Stimulated activated CD4-positive, alpha-beta T cell treated with anti-CD3 and anti-CD28 coated beads, TNF-alpha, amount 100 ng/mL, for 4 hours (primary cell): ENCODE measurements at places on chromosomes 4 and X.
A peak's percentile ranks its signal among the peaks of the same experiment; 100 is the strongest.

- no peak for DNase-seq
Observed at GRCh38 chrX:65667157-65667502, 324 bp upstream of the MSN start.

- DNase-seq = no peak
Observed at GRCh38 chrX:106951230-106951629, 31.0 kb downstream of the CLDN2 start.

- no peak for DNase-seq
Observed at GRCh38 chr4:113958766-113959538, 20.5 kb downstream of the ARSJ start.

DNA sequence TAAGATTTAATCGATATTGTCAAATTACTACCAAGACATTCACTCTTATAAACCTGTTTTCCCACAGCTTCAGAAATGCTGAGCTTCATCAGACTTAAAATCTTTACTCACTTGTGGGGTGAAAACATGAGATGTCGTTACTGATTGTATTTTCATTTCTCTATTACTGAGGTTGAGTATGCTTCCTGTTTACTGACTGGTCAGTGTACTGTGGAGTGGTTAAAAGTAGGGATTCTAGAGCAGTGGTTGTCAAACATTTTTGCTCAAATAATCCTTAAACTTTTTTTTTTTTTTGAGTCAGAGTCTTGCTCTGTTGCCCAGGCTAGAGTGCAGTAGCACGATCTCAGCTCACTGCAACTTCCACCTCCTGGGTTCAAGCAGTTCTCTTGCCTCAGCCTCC, 50.3 kb downstream of the NSUN7 start:
- DNase-seq = no peak

DNA sequence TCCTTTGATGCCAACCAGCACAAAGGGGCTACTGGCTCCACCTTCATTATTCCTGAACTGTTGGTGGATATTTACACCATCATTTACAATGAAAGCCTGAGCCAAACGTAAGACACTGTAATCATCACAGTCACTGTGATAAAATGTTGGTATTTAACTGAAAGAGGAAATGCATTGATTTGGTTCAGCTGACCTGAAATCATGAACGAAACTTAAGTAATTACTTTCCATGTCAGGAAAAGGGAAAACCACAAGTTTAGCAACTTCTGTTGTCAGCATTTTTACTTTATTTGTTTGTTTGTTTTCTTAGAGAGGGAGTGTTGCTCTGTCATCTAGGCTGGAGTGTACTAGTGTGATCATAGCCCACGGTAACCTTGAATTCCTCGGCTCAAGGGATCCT, 247.8 kb upstream of the FAM47A start:
- no peak for DNase-seq

DNA sequence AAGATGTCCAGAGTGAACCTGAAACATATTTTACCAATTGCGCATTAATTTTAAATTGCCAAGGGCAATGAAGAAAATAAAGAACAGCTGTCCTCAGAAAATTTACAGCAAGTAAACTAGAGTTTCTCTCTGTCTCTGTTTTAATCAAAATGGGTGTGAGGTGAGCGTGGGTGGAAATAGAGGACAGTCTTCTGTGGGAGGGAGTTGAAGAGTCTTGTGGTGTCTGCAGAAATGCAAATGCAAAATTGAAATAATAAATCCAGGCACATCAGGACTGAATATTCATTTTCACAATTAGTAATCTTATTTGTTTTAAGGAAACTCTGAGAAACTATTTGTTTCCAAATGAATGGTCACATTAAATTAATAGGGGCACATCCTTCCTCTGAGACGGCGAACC, 192.0 kb downstream of the ARHGAP10 start:
- no peak for DNase-seq

- DNase-seq = no peak
Observed at GRCh38 chrX:84339507-84340364, 151.7 kb upstream of the RPS6KA6 start.

- no peak for DNase-seq
Observed at GRCh38 chr4:174156239-174156826, 127.1 kb downstream of the FBXO8 start.

- DNase-seq = no peak
Observed at GRCh38 chr4:7418131-7418943, 16.4 kb downstream of the PSAPL1 start.

GRCh38 chr4:37244583-37245390, at the start of gene NWD2:
Gene NWD2, plus strand, starts transcription at chr4:37244743. Its CDS starts 325 bp downstream, at chr4:37245068.
- DNase-seq = no peak

GRCh38 chr4:98468709-98469108, 189.7 kb downstream of the TSPAN5 start:
- DNase-seq = no peak

DNA sequence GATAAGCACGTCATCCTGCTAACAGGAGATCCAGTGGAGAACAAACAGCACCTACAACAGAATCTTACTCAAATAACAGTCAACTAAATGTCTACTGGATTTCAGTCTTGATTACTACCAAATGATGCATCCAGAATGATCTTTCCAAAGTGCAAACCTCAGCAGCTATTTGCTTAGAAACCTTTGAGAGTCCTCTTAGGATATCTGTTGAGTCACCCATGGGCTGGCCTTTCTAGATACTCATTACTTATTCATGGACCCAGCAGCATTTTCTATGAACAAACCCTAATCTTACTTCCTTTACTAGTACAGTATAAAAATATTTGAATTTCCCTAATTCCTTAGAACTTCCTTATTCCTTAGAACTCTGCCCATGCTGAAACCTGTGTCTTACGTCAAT, 118.5 kb upstream of the PABPC4L start:
- no peak for DNase-seq

- no peak for DNase-seq
Observed at GRCh38 chr4:185344743-185345538, 50.8 kb downstream of the LRP2BP start.

DNA sequence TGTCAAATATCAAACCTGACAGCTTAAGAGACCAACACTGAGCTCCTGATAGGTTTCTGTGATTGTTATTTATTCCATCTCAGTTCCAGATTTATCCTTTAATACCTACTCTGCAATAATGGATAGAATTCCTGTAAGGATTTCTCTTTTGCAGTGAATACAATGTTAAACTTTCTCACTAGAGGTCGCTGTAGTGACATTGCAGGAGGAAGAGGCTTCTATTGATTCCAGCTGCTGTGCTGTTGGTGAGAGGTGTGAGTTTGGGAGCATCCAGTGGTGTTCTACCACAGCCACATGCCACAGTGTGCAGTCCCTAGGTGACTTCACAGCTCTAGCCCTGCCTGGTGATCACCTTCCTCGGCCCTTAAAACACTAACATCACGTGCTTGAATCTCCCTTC, 34.6 kb upstream of the DCAF8L2 start:
- no peak for DNase-seq

GRCh38 chrX:138719396-138719795, 7.9 kb upstream of the FGF13 start:
- no peak for DNase-seq

- no peak for DNase-seq
Observed at GRCh38 chr4:145735827-145736226, 55.9 kb downstream of the C4orf51 start.

DNA sequence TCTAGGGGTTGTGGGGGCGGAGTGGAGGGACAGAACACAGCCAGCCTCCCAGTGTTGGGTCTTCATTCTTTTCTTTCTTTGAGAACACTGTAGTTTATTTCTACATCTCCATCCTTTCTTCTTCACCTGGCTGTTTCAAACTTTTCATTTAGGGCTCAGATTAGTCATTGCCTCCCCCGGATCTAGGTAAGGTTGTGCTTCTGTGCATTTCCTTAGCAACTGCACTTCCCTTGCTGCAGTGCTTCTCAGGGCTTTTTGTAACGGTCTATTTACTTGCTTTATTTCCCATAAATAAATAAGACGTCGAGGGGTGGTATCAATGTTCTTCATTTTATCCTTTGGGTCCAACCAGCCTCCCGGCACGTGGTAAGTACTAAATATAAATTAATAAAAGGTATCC, 31.3 kb downstream of the ADGRL3 start:
- DNase-seq = no peak

GRCh38 chr4:170581322-170581721, 491.6 kb upstream of the AADAT start:
- DNase-seq = no peak

DNA sequence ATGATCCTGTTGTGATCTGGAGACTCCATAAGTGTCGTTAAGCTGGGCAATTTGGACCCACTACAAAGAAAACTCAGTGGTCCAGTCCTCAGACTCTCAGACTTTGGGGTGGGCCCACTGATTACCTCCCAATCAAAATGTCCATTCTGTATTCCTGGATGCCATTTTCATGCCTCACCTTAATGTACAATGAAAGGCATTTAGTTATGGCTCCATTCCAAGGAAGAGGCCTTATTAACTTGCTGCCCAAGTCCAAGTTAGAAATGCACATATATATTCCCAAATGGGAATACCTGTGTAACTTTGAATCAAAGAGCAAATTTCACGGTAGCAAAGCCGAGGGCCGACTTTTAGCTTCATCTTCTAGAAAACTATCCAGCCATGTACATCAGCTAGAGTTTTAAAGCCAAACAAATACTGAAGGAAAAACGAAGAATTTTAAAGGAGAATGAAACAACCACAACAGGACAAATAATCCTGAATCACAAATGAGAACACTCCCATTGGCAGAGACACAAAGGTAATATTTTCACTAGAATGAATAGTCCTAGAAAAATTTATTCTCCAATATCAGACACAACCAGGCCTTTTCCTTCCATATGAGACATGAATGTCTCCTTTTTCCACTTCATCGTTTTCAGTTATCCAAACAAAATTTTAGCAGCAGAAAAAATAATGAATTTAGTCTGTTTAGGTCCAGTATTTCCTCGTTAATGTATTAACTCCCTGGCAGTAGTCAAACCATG, 63.7 kb upstream of the HHIP start:
- no peak for DNase-seq

DNA sequence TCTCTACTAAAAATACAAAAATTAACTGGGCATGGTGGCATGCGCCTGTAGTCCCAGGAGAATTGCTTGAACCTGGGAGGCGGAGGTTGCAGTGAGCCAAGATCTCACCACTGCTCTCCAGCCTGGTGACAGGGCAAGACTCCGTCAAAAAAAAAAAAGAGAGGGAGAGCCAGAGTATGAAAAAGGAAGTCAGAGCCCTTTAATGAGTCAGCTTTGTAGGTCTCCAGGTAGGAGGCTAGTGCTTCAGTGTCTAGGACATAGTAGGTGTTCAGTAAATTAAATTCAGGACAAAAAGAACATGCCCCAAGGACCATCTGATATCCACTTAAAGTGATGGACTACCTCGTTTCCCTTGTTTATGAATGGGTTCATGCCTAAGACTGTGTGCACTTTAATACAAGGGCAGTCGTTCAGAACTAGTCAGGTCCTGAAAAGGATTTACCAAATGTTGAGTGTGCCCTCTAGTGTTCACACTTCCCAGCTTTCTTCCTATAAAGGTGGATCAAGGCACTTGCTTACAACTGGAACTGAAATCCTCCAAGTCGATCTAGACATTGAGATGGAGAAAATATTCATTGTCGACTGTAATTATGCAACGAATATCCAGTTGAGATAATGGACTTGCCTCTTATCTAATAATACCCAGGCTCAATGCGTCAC, 29.0 kb downstream of the F9 start:
- no peak for DNase-seq

GRCh38 chrX:78321809-78322208, 5.6 kb downstream of the CYSLTR1 start:
- DNase-seq = peak; percentile 28

DNA sequence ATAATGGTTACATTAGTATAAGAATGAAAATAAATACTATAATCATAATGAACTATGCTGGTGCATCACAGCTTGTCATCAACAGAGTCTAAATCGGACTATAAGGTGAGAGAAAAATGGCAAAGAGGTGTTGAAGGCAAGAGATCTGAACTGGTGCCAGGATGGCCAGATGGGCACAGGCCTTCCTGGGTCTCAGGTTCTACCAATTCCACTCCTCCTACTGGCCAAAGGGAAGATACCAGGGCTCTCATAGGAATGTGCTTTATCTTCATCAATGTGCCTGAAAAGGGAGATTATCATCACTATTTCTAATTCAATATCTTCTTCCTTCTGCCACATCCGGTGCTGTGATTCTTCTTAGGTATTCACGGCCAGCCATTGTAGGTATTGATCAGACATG, 107.6 kb downstream of the GASK1B start:
- no peak for DNase-seq

DNA sequence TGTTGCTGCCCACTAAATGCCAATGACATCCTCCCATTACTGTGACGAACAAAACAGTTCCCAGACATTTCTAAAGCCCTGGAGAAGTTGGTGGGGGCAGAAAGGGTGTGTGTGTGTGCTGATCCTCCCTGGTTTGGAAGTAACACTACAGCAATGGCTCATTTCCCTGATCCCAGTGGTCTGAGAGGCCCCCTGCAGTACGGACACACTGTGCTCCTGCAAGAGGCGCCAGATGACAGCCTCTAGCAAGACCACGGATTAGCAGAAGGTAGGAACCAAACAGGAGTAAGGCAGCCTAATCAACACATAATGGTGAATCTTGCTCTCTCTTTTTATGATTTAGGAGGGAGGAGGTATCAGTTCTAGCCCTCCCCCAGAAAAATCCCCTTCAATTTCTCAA, 49.6 kb downstream of the CHRDL1 start:
- DNase-seq = no peak

GRCh38 chr4:12791536-12791935, 692.6 kb downstream of the RAB28 start:
- no peak for DNase-seq

DNA sequence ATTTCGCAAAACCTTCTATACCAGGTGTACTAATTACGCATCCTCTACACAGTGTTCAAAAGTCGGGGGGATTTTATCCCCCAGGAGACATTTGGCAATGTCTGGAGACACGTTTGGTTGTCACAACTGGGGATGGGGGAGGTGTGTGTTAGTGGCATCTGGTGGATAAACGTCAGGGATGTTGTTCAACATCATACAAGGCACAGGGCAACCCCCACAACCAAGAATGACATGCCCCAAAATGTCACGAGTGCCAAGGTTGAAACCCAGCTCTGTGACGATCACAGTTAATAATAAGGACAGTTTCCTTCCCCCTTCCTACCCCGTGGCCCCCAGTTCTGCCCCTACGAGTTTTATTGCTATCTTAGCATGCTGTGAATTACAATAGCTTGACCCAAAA, 15.9 kb upstream of the SEL1L3 start:
- DNase-seq = no peak

DNA sequence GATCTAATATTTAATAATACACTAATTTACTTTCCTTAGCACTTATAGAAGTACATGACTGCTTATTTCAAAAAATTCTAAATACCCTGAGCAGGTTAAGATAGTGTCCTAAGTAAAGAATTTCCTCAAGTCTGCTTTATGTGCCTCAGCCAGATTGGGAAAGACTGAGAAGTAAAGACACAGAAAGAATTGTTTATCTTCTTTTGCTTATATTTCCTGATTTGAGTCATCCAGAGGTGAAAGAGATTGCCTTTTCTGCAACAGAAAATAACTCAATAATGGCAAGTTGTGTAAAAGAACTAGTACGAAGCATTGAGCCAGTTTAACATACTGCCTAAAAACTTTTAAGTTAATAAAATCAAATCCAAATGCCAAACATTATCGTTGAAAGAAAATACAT, 45.0 kb downstream of the NAF1 start:
- DNase-seq = no peak

GRCh38 chrX:125291124-125291523, 28.5 kb upstream of the TEX13C start:
- DNase-seq = no peak
